Camera-type eye (tissue), 1 donor: ENCODE measurements at places on chromosomes 11 and 22. TPM values are rescaled to one million over a fixed set of nuclear protein-coding genes. Genes with fewer than 3 reads are reported as not detected.

SYT7 gene
- 27.4 TPM for total RNA-seq

MYO18B gene
- total RNA-seq: 8.3 TPM

NAV2 gene
- total RNA-seq: 23.4 TPM

SOX6 gene
- 46.6 TPM for total RNA-seq

PTPN5 gene
- total RNA-seq: 3.8 TPM

KIRREL3 gene
- total RNA-seq: 9.6 TPM

ELF5 gene
- total RNA-seq: 1.4 TPM

CARD18 gene
- 0.88 TPM for total RNA-seq

LAYN gene
- 11.7 TPM for total RNA-seq

PACSIN3 gene
- total RNA-seq: 35.2 TPM

GPHA2 gene
- total RNA-seq: not detected

SYCE3 gene
- not detected for total RNA-seq

TBX10 gene
- total RNA-seq: not detected

OTOG gene
- total RNA-seq: not detected

POTEH gene
- total RNA-seq: not detected

ANO1 gene
- total RNA-seq: 10.4 TPM

IFITM1 gene
- 20.2 TPM for total RNA-seq

CHRM1 gene
- 0.71 TPM for total RNA-seq

FAM180B gene
- 1.2 TPM for total RNA-seq

KLHL22 gene
- total RNA-seq: 62.0 TPM

KCNJ4 gene
- 0.93 TPM for total RNA-seq
